ENCODE measurements at places on chromosomes 16 and 17. TPM values are rescaled to one million over a fixed set of nuclear protein-coding genes. Genes with fewer than 3 reads are reported as not detected.

DNA sequence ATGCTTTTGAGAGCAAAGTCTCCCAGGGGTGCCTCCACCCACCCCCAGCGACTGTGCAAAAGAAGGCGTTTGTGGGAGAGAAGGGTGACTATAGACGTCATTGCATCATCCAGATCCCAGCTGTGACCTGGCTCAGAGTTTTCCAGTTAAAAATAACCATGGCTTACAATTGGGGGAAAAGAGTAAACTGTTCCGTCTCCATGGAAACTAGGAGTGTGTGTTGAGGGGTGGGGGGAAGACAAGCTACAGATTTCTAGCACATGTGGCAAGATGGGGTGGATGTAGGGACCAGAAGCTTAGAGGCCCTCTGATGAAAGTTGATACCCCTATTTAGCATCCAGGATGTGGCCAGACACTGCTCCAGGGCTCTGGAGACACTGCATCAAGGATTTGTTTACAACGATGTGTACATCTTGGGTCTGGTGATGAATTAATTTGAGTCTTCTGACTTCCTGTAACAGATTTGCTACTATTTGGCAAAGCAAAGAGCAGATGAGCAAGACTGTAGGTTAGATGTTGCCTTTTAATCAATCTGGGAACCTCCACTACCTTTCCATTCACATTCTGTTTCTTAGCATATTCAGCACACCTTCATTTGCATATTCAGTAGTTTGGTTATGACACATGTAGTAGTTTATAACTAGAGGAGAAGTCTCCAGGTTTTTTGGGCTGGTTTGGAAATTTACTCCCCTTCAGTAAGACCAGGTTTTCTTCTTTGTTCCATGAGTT is 6.2 kb upstream of the DUSP14 start:
- H3K4me1 ChIP-seq: peaks cover 6% of the 10 kb centered on the region

DNA sequence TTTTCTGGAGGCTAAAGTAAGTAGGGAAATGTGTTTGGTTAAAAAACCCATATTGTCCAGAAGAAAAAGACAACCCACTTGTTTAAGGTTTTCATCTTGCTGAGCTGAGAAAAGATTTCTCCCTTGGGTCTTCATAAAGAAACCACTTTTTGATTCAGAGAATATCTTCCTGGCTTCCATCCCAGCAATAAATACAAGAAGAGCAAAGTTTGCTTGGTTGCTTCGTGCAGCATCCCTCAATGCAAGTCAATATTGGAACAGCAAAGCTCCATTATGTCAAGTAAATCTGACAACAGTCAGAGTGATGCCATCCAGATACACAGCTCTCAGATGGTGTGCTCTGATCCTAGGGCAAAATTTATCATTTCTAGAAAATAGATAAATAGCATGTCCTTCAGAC is 118.9 kb upstream of the PIRT start:
- H3K27me3 ChIP-seq: no peaks in the 10 kb centered on the region
- no peak overlapping the region for H3K27ac ChIP-seq
- no peak overlapping the region for H3K4me3 ChIP-seq
- no peaks in the 10 kb centered on the region for H3K36me3 ChIP-seq
- DNase-seq: no peak

GRCh38 chr17:55709984-55710383 is 12.7 kb downstream of the TMEM100 start:
- H3K4me1 ChIP-seq: peaks cover 18% of the 10 kb centered on the region
- no peak overlapping the region for H3K4me3 ChIP-seq
- H3K27me3 ChIP-seq: no peaks in the 10 kb centered on the region
- H3K27ac ChIP-seq: no peak overlapping the region
- no peaks in the 10 kb centered on the region for H3K36me3 ChIP-seq
- no peak for DNase-seq

GRCh38 chr17:77736199-77736585 is 222.3 kb upstream of the TNRC6C start:
- H3K4me1 ChIP-seq: no peaks in the 10 kb centered on the region
- no peak overlapping the region for H3K27ac ChIP-seq
- no peak overlapping the region for H3K4me3 ChIP-seq
- DNase-seq: no peak

GRCh38 chr16:87389245-87389644 is 2.9 kb upstream of the MAP1LC3B start:
- no peaks in the 10 kb centered on the region for H3K36me3 ChIP-seq
- peaks cover 41% of the 10 kb centered on the region for H3K4me1 ChIP-seq
- DNase-seq: no peak
- no peak overlapping the region for H3K4me3 ChIP-seq
- no peak overlapping the region for H3K27ac ChIP-seq
- no peaks in the 10 kb centered on the region for H3K27me3 ChIP-seq

DNA sequence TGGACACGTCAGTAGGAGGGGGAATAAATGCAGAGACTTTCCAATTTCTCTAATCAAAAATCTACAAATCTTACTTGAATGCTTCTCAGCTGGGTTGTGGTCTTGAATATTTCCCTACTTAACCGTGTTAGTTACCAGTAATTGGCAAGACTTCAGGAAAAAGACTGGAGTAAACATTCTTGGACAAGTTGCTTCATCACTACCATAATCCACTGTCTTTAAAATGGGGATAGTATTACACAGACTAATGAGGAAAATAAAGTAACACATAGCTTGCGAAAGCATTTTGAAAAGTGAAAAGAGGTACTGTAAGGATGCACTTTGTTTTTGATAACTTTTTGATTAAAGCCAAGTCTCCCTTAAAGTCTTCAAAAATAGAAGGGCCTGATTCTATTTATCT is 18.4 kb downstream of the MYH1 start:
- H3K27me3 ChIP-seq: no peaks in the 10 kb centered on the region
- H3K27ac ChIP-seq: no peak overlapping the region
- no peaks in the 10 kb centered on the region for H3K36me3 ChIP-seq
- no peaks in the 10 kb centered on the region for H3K4me1 ChIP-seq

PPL gene
- total RNA-seq: 0.55 TPM

DNA sequence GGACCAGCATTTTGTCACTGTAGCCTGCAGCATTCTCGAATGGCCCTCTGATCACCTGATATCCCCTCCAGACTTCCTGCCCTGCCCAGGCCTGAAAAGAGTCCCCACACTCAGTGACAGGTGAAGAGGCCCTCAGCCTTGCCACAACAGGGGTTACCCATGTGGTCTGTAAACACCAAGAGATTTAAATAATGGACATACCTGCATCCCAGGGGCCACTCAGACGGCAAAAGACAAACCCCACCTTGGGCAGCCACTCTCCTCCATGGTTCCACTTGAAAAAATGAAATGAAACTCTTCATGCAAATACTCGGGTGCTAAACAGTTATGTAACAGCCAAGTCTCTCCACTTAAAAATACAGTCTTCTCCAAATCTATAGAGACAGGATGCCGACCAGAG is 22.9 kb upstream of the PECAM1 start:
- H3K4me3 ChIP-seq: no peak overlapping the region
- peaks cover 31% of the 10 kb centered on the region for H3K4me1 ChIP-seq
- H3K27me3 ChIP-seq: no peaks in the 10 kb centered on the region

GRCh38 chr17:69728816-69729215 is 314.3 kb downstream of the MAP2K6 start:
- no peak overlapping the region for H3K27ac ChIP-seq
- no peaks in the 10 kb centered on the region for H3K36me3 ChIP-seq
- no peaks in the 10 kb centered on the region for H3K27me3 ChIP-seq
- no peaks in the 10 kb centered on the region for H3K4me1 ChIP-seq
- DNase-seq: no peak
- no peak overlapping the region for H3K4me3 ChIP-seq

GRCh38 chr17:34399725-34400124 is 36.7 kb upstream of the CCL1 start:
- no peak overlapping the region for H3K27ac ChIP-seq
- no peaks in the 10 kb centered on the region for H3K27me3 ChIP-seq
- no peak for DNase-seq
- no peaks in the 10 kb centered on the region for H3K36me3 ChIP-seq
- H3K4me1 ChIP-seq: no peaks in the 10 kb centered on the region

DNA sequence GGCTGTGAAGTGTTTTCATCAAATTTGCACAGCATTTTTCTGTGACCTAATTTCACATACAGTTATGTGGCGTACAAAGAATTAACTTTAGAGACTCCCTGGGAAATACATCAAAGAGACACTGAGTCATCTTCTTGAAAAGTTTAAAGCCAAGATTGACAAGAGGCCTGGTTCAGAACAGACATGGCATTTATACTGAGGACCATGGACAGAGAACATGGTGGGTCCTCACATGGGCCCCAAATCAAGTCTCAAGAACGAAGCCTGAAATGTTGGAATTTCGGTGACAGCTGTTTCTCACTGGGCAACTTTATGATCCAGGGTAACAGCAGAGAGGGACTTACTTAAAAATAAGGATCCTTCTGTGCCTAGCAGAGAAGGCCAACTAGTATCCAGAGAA is 311.5 kb upstream of the KCNJ16 start:
- no peak for DNase-seq
- peak overlapping the region; percentile 76 for H3K27ac ChIP-seq
- H3K36me3 ChIP-seq: no peaks in the 10 kb centered on the region

GRCh38 chr16:138049-138417 is 440 bp downstream of the NPRL3 start:
- H3K4me3 ChIP-seq: peak overlapping the region; percentile 15
- no peaks in the 10 kb centered on the region for H3K27me3 ChIP-seq
- peak overlapping the region; percentile 55 for H3K27ac ChIP-seq
- no peaks in the 10 kb centered on the region for H3K36me3 ChIP-seq
- peak; percentile 23 for DNase-seq
- H3K4me1 ChIP-seq: peaks cover 5% of the 10 kb centered on the region

SNAI3 gene
- 0.06 TPM for total RNA-seq

DNA sequence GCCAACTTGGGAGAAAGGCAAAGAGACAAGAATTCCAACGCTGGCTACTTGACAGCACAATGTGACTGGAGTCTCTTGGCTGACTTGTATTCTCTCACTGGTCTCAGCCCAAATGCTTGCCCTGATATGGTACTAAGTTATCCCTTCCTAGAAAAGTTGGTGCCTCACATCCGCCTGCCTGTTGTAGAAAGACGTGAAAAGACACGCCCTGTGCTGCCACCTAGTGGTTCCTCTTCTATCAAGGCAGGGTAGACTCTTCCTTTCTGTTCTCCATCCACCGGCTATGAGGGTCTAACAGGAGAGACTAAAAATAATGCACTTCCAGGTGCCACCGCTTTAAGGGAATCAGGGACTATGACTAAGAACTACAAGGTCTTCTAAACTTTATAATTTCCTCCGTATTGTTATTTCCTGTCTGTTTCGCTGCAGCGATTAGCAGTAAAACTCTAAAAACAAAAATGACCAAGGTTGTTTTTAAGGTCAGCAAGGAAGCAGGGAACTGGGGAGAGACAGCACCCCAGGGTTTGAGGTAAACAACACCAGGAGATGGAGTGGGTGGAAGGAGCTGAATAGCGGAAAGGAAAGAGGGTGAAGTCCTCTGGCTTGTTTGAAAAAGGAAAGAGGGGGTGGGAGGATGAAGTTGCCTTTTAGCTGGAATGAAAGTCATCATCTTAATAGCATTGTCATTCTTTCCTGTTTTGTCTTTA is 109.5 kb downstream of the YPEL2 start:
- no peaks in the 10 kb centered on the region for H3K36me3 ChIP-seq
- no peak overlapping the region for H3K27ac ChIP-seq
- peaks cover 6% of the 10 kb centered on the region for H3K4me1 ChIP-seq
- peak overlapping the region; percentile 3 for H3K4me3 ChIP-seq
- H3K27me3 ChIP-seq: no peaks in the 10 kb centered on the region

- no peaks in the 10 kb centered on the region for H3K27me3 ChIP-seq
- no peak overlapping the region for H3K27ac ChIP-seq
- H3K4me3 ChIP-seq: no peak overlapping the region
- DNase-seq: peak; percentile 19
- H3K4me1 ChIP-seq: peaks cover 31% of the 10 kb centered on the region
- no peaks in the 10 kb centered on the region for H3K36me3 ChIP-seq
These were observed 34.9 kb downstream of the UBE2G1 start for GRCh38 chr17:4331614-4332013.

DNA sequence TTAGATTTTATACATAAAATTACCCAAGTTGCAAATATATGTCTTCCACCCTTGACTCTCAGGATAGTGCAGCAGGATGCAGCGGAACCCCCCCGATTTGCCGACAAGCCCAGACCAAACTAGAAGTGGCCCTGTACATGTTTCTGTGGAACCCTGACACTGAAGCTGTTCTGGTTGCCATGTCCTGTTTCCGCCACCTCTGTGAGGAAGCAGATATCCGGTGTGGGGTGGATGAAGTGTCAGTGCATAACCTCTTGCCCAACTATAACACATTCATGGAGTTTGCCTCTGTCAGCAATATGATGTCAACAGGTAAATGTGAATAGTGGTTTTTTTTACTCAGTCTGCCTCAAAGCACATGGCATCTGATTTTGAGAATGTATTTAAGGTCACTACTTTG is 70.7 kb downstream of the OMG start:
- no peak overlapping the region for H3K27ac ChIP-seq
- H3K36me3 ChIP-seq: peaks cover 35% of the 10 kb centered on the region
- no peak for DNase-seq
- peaks cover 4% of the 10 kb centered on the region for H3K4me1 ChIP-seq
- H3K4me3 ChIP-seq: no peak overlapping the region

DNA sequence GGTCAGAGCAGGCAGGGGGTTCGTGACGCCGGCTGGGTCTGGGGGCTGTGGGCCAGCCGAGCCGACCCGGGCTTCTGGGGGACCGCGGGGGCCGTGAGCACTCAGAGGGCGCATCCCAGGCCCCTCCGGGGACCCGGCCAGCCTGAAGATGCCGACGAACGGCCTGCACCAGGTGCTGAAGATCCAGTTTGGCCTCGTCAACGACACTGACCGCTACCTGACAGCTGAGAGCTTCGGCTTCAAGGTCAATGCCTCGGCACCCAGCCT is 140 bp downstream of the FSCN2 start:
- DNase-seq: no peak
- H3K27ac ChIP-seq: no peak overlapping the region
- H3K36me3 ChIP-seq: no peaks in the 10 kb centered on the region

BCO1 gene
- not detected for total RNA-seq

DNA sequence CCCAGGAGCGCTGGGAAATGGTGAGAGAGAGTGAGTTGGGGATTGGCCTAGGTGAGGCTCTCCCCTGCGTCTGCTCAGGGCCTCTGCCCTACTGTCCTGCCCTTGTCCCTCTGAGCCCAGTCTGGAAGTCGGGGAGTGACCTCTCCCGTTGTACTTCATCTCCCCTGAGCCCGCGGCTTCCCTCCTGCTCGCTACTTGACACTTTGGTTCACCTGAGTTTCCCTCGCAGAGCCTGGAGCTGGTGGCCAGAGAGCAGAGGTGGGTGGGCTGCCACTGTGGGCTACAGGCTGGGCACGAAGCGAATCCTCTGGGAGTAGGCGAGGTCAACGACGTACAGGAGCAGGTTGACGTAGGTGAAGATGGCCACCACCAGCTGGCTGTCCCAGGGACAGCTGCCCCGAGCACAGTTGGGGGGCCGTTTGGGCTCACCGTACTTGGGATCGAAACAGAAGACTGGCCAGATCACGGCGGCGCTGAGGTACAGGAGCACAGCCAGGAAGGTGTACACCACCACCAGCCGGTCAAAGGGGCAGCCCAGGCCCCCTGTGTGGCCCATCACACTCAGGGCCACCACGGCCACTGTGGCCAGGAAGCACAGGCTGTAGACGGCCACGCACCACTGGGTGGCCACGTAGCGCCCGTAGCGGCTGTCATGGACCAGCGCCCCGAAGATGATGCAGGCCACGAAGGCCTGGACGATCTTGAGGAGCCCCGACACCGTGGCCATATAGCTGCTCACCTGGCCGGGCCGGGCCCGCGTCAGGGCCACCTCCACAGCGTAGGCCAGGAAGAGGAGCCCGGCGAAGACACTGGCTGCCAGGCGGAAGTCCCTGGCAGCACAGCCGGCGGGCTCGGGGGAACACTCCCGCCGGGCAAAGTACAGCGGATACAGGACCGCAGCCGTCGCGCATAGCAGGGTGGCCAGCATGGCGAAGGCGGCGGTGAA is 3.7 kb upstream of the PYCR1 start:
- H3K4me3 ChIP-seq: no peak overlapping the region
- no peak overlapping the region for H3K27ac ChIP-seq
- H3K36me3 ChIP-seq: no peaks in the 10 kb centered on the region
- H3K27me3 ChIP-seq: no peaks in the 10 kb centered on the region
- no peak for DNase-seq
